ENCODE measurements at places on chromosomes 7 and 10. TPM values are rescaled to one million over a fixed set of nuclear protein-coding genes. Genes with fewer than 3 reads are reported as not detected.
A peak's percentile ranks its signal among the peaks of the same experiment; 100 is the strongest.

- no peak for DNase-seq
Measured at GRCh38 chr7:47484923-47485639, 96.8 kb downstream of the TNS3 start.

DNA sequence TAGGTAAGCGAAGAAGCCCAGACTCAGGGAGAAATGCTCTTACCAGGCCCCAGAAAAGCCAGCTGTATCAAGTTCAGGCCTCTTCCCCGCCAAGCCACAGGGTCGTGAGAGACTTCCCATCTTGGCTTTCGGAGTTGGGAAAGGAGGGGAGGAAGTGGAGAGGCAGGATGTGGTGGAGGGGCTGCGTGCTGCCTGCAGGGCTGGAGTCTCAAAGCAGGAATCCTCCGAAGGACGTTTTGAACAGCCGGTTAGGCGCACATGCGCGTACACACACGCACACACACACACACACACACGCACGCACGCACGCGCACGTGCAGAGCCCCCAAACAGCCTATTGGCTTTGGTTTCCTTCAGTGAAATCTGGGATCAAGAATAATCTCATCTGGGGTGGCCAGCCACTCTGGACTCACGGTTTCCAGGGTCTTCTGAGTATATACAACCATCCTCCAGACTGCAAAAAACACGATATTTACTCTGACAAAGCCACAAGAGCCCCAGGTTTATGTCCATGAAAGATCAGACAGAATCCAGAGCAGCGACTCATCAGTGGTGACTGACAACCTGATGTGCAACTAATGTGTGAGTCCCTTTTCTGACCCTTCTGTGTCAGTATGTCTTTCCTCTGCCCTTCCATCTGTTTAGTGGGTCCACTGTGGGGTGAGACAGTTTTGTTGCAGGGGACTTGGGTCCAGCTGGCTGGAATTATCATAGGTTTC lies 115.0 kb upstream of the ZNF438 start:
- peak; percentile 99 for DNase-seq

The SH2D4B gene
- total RNA-seq: 0.10 TPM

- DNase-seq: no peak
Measured at GRCh38 chr10:28111712-28112111, 112.8 kb upstream of the ODAD2 start.

- peak; percentile 78 for DNase-seq
Measured at GRCh38 chr10:93461807-93462178, 20.3 kb downstream of the MYOF start.

The SFXN4 gene
- total RNA-seq: 12.0 TPM

GRCh38 chr7:112226701-112227276 lies 20.3 kb downstream of the ZNF277 start:
- DNase-seq: no peak

DNA sequence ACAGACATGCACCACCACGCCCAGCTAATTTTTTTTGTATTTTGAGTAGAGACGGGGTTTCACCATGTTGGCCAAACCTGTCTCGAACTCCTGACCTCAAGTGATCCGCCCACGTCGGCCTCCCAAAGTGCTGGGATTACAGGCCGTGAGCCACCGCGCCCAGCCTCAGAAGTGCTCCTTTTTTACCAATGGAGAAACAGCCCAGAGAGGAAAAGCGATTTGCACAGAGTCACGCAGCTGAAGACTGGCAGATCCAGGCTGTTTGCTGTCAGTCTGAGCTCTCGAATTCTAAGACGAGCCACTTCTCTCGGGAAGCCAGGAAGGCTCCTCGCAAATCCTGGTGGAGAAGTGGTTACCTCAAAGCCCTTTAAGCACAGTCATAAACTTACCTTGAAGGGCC lies 57.4 kb upstream of the SDK1 start:
- peak; percentile 51 for DNase-seq

GRCh38 chr7:24318326-24318725 lies 34.3 kb downstream of the NPY start:
- DNase-seq: peak; percentile 16

The GPR15LG gene
- not detected for total RNA-seq

DNA sequence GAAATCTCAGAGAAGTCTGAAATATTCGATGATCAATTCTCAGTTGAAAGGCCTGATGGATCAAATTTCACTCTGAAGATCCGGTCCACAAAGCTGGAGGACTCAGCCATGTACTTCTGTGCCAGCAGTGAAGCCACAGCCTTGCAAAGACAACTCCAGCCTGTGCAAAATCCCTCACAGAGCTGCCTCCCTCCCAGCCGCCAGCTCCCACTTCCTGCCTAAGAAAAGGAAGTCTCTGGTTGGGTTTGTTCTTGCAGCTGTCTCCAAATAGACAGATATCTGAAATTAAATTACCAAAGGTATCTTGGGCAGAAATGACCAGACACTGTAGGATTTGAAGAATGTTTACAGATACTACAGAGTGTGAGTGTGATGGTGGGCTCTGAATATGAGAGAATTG lies 43.4 kb upstream of the PRSS58 start:
- DNase-seq: no peak

DNA sequence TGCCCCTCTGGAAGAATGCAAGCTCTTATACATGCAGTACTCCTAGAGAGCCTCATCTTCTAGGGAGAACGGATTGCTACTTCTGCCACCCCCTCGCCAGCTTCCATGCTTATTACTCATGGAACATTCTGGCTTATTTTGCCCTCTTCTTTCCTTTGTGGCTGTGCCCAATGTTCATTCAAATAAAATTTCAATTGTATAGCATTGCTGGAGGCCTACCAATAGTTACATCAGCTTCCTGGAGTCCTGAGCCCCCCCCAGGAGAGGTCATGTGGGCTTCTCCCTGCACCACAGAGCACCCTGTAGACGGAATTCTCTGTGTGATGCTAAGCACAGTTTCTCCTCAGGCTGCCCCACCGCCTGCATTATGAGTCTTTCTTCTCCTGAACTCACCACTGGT lies 1094.0 kb downstream of the KCNMA1 start:
- peak; percentile 25 for DNase-seq

The IFIT3 gene
- total RNA-seq: 24.0 TPM

DNA sequence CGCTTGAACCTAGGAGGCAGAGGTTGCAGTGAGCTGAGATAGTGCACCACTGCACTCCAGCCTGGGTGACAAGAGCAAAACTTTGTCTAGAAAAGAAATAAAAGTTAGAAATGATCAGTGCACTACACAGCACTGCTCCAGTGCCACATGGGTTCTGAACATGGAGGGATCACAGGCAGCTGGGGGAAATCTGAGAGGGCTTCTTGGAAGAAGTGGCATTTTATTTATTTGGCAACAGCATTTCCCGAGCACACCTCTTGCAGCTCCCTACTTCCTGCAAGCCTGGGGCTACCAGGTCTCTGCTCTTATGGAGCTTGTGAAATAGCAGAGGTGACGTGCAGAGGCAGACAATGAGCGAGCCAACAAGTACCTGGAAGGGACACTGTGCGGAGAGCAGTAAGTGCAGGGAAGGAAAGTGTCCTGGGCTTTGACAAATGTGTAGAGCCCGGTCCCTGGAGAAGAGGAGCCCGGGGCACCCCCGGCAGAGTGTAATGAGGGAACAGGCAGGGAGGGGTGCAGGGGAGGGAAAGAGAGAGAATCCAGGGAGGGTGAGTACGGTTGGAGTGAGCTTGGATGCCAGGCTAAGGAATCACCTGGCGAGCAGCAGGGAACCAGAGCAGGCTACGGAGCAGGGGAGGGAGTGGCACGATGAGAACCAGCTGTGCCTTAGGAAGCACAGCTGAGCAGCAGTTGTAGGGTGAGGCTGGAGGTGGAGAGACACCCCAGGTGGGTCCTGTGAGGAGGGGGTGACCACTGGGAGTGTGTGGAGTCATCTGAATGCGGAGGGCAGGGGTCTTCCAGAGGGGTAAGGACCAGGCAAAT lies 104.6 kb upstream of the CTBP2 start:
- no peak for DNase-seq

The ERCC6 gene
- 8.1 TPM for total RNA-seq

- no peak for DNase-seq
Measured at GRCh38 chr7:151146761-151147160, 20.7 kb downstream of the GBX1 start.

DNA sequence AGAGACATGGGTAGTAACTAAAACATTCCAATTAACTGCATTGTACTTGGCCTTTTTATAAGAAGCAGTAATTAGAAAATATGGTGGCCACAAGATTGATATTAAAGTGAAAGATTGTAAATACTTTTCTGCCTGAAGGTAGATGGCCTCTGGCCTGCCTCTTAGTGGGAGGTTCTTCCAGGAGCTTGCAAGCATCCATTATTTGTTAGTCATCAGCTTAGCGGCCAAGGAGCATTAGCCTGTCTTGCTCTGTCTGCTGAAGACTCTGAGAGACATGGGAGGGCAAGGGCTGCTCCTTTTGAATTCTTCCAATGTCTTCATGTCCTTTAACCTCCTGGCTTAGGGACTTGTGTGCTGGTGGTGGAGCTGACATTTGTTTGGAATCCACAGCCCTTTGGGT lies 80.4 kb downstream of the TCF7L2 start:
- DNase-seq: peak; percentile 24

- DNase-seq: peak; percentile 79
Measured at GRCh38 chr10:88386821-88387773, 196.0 kb downstream of the RNLS start.

DNA sequence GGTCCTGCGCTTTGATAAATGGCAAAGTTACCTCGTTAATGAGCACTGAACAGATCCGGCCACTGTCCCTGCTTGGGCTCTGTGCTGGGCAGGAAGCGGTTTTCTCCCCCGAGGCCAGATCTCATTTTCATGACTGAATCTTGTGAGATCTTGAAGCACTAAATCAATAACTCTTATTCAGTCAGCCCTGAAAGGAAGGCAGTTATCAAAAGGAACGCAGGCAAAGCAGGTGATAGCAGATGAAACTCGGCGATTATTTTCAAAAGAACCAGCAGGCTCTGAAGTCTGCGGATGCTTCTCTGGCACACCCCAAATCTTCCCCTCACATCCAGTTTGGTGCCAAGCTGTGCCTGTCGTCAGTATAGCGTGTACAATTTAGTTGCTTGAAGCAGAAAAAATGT lies 228.7 kb downstream of the BAMBI start:
- peak; percentile 67 for DNase-seq

DNA sequence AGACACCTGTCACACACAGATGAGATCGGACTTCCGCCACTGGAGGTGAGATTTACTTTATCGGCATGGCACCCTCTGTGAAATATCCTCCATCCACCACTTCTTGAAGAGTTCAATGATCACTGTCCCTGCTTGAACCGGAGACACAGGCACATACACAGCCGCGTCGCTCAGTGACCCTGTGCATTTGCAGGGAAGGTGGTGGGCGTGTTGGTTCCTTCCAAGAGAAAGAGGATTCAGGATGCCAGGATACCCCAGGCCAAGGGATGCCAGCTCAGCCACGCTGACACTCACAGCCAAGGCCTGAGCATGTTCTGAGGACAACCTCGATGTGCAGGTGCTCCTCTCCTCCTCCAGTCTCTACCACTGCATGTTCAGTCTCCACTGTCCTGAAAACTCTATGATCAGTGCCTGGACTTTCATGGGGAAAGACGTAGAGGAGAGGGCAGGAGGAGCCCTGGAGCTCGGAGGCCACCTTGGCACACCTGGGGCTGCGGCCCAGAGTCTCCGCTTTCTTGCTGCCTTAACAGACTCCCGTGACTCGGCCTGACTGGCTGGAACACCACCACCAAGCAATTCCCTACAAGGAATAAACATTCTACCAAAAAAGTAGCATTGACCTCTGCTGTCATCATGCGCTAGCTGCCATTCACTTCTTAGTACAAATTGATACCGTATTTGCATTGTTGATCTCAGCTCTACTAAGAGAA lies 115.2 kb downstream of the TCERG1L start:
- DNase-seq: no peak

- DNase-seq: peak; percentile 95
Measured at GRCh38 chr10:3825244-3825643, 40.2 kb upstream of the KLF6 start.

The AKR1C8 gene
- total RNA-seq: not detected

DNA sequence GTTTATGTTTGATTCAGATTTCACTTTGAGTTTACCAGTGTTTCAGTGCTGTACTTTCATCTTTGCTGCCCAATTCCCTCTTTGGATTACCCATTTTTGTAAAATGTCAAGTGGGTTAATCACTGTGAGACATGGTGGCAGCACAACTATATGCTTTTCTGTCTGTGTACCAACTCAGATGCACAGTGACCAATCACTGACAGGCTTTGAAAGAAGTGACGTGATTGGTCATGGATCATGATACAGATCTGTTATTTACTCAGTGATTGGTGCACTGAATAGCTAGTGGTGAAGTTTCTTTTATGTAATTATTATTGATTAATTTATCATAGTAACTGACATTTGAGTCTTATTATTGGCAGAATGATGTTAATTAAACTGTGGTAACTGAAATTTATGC lies 126.9 kb downstream of the SDK1 start:
- DNase-seq: peak; percentile 46

DNA sequence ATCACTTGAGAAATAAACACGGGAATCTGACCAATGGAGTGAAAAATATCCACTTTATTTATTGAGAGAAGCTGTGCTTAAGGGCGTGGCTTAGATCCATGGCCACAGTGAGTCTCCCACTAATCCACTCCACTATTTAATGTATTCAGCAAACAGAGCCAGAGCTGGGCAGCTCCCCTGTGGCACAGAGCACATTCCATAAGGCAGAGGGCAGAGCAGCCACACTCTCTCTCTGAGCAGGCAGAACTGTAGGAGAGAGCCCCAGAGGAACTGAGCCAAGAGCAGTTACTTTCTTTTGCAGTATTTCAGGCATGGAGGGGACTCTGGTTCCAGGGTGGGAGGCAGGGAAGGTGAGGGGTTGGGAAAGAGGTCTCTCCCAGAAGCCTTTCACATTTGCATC lies 106.0 kb downstream of the GALNT17 start:
- no peak for DNase-seq

GRCh38 chr7:82715344-82715743 lies 271.8 kb upstream of the CACNA2D1 start:
- DNase-seq: no peak

DNA sequence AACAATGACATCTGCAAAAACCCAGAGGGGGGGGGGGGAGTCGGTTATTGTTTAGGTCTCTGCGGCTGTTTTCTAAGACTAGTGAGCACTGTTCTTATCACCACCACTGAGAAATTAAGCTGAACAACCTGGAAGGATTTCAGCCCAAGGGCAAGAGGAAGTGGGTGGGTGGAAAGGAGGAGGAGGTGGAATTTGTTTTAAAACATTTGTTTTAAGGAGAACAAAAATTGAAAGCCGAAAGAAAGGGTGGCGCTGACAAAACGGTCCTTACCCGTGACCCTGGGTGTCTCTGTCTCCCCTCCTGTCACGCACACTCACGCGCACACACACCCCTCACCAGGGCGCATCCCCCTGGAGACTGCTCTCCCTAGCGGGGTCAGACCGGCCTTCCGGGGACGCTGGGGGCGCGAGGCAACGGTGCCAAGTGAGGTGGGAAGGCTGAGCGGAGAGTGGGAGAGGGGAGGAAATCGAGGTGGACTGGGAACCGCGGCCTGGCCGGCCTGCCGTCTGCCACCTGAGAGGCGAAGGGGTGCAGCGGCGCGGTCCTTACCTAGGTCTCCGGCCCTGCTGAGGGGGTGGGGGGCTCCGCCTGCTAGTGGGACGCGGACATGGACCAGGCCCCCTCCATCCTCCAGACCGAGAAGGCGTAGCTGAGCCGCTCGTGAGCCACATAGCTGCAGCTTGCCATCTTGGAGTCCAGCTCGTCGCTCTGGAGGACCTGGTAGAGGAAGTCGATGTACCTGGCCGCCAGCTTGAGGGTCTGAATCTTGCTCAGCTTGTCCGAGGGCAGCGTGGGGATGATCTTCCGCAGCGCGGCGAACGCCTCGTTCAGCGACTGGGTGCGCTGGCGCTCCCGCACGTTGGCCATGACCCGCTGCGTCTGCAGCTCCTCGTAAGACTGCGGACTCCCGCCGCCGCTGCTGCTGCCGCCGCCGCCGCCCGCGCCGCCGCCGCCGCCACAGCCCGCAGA lies 1.0 kb downstream of the TWIST1 start:
- peak; percentile 70 for DNase-seq

The NUTM2B gene
- total RNA-seq: 0.24 TPM

GRCh38 chr7:115066050-115066449 lies 144.2 kb downstream of the MDFIC start:
- no peak for DNase-seq
